ENCODE measurements at places on chromosomes 5 and 9.

DNA sequence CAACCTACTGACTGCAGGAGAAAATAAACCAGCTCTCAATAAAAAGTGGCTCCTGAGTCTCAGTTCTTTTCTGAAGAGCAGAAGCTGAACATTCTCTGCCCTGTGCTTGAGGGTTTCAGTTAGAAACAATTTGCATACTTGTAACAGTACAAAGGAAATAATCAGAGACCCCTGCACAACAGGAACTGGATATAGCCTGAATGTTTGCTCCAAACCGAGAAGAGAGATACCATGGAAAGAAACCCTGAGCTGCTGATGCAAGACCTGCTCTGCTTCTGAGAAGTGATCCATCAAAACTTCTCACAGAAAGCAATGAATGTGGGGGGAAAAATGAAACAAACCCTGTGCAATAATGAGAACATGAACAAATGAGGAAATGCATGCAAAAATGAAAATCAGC lies 592.9 kb downstream of the SEMA5A start:
- DNase-seq: no peak

DNA sequence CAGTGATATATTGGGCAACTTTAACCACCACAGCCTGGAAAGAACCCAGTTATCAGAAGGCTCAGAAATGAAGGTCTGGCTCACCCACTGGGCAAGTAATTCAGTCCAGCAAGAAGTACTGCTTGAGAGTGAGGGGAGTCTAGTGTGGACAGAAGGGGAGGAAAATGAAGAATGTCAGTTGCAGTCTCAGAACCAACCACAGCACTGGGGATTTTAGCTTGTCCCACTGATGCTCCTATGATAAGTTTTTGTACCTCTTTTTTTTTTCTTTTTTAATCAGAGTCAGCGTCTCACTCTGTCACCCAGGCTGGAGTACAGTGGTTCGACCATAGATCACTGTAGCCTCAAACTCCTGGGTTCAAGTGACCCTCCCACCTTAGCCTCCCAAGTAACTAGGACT lies 9.4 kb upstream of the CD72 start:
- DNase-seq: no peak

DNA sequence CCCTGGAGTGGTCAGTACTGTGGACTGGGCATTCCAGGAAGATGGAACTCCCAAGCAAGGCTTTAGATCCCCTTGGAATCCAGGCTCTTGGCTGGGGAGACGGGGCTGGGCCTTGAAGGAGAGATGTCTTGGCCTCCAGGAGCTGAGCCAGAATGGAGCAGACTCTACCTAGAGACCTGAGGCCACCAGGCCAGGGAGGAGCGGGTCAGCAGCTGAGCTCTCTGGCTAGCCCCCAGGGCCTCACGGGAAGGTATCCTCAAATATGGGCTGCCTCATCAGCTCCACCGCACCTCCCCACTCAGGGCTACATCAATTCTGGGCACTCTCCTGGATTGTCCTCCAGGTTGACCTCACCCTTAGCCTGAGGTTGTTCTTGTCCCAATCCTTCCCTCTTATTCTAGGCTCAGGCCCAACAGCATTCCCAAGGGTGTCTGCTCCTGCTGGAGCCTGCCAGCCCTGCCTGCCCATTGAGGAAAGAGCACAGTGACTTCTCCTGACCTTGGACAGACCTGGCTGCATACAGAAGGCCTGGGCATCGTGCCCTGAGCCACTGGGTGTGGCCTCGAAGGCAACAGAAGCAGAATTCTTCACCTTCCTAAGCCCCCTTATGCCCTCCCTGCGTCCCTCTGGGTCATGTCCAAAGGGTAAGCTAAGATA lies 3.0 kb upstream of the PDLIM4 start:
- no peak for DNase-seq

GRCh38 chr9:27142299-27142930 lies 33.4 kb downstream of the TEK start:
- no peak for DNase-seq

DNA sequence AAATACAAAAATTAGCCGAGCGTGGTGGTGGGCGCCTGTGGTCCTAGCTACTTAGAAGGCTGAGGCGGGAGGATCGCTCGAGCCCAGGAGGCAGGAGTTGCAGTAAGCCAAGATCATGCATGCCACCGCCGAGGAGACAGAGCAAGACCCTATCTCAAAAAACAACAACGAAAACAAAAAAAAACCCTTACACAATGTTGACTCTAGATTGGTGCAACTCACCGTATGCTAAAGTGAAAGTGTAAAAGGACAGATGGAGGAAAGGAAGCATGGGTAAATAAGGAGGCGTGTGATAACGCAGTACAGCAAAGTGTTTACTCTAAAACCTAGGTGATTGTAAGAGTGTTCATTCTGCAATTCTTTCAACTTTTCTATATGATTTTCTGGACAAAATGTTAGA lies 15.9 kb upstream of the RUFY1 start:
- DNase-seq: no peak

DNA sequence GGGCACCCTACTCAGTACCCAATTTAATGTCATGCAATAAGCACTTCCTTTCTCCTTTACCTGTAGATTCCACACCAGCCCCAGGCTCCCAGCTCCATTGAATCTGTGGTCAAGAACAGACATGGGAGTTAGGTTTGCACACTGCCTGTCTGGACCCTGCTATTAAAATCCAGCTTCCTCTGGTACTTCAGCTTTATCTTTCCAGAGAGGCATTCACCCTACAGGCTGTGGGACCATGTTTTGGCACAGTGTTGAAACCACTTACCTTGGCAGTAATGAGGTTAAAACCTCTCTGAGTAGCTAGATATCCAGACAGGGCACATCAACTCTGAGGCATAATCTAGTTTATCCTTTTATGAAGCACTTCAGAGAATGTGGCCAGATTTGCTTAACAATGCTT lies 191.5 kb upstream of the PCSK5 start:
- no peak for DNase-seq

- no peak for DNase-seq
These were observed 325.6 kb downstream of the BNC2 start for GRCh38 chr9:16544842-16545241.

GRCh38 chr5:67173959-67174358 lies 22.6 kb downstream of the CD180 start:
- no peak for DNase-seq

DNA sequence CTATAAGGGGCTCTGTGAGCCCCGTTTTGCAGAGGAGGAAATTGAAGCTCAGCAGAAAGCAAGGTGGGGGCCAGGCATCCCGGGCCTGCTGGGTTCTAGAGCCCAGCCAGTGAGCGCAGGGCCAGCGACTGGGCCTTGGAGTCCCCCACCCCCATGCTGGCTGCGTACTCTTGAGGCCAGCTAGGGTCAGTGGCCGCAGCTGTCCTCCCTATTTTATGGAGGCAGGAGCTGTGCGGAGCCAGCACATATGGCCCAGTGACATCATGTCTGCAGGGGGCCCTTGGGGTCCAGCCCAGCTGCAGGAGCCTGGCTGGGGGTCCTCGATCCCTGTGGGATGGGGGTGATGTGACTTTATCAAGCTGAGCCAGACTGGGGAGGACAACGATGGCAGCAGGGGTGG lies 71.3 kb downstream of the HMCN2 start:
- no peak for DNase-seq

GRCh38 chr9:129624947-129625346 lies 1.0 kb upstream of the NTMT1 start:
- peak; percentile 41 for DNase-seq

- DNase-seq: no peak
These were observed 172.6 kb downstream of the RGS3 start for GRCh38 chr9:113636165-113636564.

DNA sequence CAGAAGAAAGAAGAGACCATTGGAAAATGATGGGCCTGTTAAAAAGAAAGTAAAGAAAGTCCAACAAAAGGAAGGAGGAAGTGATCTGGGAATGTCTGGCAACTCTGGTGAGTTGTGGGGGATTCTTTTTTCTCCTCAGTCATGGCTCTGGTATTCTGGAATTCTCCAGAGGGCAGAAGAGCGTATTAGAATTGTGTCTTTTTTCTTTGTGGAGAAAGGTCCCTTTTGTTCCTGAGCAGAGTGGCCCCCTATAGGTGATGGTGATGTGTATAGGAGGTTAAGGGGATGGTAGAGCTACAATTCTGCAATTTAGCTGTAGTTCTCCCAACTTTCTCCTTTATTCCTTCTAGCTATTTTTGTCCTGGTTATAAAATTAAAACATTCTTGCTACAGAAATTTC lies 1.6 kb upstream of the DHFR start:
- no peak for DNase-seq

Measured in stimulated activated CD4-positive, alpha-beta T cell treated with anti-CD3 and anti-CD28 coated beads, Interleukin-15, amount 100 ng/mL, for 24 hours (primary cell).